ENCODE measurements at places on chromosomes 13 and 19.

GRCh38 chr19:20858218-20858617 lies 64.8 kb upstream of the ZNF85 start:
- no peak for DNase-seq

GRCh38 chr13:112639521-112639920 lies 50.3 kb upstream of the ATP11A start:
- DNase-seq: no peak

- no peak for DNase-seq
Observed at GRCh38 chr19:49534632-49535385, 7.0 kb downstream of the RCN3 start.

DNA sequence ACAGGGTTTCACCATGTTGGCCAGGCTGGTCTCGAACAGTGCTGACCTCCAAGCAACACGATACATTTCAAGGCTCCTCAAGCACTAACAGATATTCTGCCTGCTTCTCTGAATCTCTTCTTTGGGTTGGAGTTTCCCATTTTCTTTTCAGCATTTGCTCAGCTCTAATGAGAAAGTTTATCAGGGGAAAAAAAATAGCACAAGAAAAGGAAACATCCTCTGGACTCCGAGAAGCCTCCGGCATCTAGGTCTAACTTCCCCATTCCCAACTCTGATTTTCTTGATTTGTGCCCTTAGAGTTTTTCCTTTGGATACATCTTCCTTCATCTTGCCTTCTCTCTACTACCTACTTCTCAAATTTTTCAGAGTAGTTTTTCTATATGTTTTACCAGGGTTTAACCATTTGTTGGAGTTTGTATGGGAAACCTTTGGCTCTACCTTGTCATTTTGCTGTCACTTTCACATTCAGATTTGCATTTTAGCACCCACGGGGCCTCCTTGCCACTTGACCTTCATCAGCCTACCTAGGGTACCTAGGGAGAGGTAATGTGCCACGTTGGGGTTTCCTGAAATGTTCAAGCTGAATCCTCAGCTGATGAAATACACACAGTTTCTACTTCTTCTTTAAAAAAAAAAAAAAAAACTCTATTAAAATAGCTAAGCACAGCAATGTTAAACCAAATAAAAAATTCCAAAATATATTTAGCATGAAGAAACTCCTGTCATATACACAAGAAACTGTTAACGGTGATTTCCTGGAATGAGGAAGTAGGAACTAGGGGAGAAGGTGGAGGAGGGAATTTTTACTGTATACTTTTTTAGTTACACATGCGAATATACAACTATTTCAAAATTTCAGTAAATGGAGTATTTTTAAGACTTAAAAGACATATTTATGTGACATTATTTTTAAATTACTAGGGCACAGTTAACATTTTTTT lies 5.1 kb upstream of the USP12 start:
- peak; percentile 42 for DNase-seq

- no peak for DNase-seq
Observed at GRCh38 chr13:56893843-56894242, 246.9 kb upstream of the PRR20A start.

DNA sequence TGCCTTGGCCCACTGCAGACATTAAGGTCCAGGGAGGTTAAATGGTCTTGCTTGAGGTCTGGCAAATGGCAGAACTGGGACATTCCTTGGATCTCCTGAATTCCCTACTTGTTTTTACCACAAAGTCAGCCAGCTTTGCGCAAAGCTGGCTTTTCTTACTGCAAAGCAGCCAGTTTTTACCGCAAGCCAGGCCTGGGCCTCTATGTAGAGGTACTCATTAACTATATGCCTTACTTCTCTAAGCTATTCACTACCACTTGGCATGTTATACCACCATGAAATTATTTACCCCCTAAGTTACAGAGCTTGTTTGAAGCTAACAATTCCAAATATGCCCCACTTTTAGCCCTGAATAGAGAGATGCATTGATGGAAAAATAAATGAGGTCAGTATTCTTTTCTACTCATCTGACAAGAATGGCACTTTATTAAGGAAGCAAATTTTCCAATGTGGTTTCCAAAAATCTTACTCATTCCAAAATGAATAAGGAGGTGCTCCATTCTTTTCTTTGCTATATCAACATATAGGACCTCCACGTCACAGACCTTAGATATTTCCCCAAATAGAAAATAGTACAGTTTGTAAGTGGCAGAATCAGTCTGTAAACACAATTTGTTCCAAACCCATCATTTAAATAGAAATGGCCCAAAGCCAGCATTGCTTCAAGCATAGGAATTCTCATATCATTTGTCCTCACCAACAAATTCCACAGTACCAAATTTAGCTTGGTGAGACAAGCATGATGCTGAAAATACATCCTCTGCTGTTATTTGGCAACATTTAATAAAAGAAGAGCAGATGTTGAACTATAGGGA lies 143.9 kb upstream of the TSC22D1 start:
- DNase-seq: no peak

DNA sequence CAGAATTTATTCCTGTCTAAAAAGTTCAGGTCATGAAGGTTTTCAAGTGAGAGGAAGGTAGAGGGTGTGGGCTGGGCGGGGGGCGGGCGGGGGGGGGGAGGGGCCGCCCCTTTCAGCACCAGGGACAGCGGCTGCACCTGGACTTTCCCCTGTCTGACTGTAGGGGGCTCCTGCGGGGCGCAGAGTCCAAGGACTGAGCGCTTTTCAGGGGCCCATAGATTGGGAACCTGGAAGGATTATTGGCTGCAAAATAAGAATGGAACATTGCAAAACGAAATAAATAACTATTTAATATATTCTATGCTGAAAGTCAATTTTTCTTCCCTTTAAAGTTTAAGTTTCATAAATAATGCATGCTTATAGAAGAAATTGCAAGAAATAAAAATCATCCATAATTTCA lies 8.9 kb upstream of the CYP4F3 start:
- peak; percentile 36 for DNase-seq

GRCh38 chr13:99465454-99465853 lies 35.8 kb upstream of the TM9SF2 start:
- DNase-seq: no peak

DNA sequence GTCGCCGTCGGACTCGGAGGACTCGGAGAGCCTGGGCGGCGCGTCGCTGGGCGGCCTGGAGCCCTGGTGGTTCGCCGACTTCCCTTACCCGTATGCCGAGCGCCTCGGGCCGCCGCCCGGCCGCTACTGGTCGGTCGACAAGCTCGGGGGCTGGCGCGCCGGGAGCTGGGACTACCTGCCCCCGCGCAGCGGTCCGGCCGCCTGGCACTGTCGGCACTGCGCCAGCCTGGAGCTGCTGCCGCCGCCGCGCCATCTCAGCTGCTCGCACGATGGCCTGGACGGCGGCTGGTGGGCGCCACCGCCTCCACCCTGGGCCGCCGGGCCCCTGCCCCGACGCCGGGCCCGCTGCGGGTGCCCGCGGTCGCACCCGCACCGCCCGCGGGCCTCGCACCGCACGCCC lies 2.5 kb upstream of the GRWD1 start:
- peak; percentile 53 for DNase-seq

DNA sequence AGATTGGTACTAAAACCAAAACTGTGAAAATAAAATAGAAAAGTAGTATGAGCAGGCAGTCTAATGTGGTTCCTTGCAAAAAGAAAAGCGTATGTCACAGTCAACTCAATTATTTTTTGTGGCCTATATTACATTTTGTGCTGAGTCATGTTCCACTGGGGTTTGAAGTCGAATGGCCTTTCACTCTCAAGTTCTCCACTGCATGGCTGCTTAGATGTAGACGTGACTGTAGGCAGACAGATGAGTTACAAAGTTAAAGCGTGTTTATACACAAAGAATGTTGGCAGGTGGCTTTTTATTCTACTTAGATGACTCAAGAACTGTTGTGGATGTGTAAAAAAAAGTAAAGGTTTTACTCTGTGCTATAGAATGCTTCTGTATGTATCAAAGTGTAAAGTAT lies 133.9 kb downstream of the SLITRK6 start:
- no peak for DNase-seq

DNA sequence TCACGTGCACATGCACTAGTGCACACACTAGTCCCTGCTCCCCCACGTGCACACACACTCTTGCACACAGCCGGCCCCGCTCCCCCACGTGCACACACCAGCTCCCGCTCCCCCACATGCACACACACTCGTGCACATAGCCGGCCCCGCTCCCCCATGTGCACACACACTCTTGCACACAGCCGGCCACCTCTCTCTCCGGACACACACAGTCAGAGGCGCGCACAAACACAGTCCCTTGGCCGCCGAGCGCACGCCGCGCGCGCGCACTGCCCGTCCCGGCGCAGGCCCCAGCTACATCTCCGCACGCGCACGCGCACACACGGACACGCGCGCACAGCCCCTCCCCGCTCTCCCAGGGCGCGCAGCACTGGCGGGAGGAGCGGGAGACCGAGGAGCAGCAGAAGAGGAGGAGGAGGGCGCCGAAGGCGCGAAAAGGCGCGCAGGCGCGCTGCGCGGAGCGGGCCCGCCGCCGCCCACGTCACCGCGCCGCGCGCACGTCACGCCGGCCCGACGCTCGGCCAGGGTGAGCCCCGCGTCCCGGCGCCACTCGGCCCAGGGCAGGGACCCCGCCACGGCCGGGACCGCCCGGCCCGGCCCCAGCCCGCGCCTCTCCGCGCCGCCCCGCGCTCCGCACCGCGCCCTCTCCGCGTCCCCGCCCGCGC lies at the start of gene TFDP1:
TSS of gene TFDP1 (plus strand) at position 549 of the 665 bp plus-strand sequence. CDS start 1,085 bp downstream, outside the sequence.
- peak; percentile 97 for DNase-seq

- DNase-seq: no peak
Observed at GRCh38 chr13:39600766-39601165, 2.2 kb downstream of the LHFPL6 start.

DNA sequence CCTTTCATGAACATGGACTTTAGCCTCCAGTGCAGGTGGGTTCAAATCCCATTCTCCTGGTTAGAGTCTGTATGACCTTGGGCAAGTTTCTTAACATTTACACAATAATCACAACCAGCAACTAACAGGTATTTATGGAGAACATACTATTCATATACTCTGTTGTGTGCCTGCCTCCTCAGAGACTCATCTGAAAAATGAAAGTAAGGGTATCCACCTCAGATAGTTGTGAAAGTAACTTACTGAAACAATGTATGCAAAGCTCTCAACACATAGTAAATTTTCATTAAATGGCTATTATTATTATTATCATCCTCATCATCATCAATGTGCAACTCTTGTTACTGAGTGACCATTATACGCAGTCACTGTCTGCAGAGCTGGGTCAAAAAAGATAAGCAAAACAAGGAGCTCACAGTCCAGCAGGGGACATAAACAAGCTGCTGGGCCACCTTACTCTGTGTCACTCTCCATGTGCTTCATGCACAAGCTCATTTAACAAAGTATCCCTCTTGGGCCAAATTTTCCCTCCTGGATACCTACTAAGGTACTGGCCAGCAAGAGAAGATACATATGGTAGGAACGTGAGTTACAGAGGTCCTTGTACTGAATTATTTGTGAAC lies 70.9 kb upstream of the FNDC3A start:
- DNase-seq: no peak

DNA sequence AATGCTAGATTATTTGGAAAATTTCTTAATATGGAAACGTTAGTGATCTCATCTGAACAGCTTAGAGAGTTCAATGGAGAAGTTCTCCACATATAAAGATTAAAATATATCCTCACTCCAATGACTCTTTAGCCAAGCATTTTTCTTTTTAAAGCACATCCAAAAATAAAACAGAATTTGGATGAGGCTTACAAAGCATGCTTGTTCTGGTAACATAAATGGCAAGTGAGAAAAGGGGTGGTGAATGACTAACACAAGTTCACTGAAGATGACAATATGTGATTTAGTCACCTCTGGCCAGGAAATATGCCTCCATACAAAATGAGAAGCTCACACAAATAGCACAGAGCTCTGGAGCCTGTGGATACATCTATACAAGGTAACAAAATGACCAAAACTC lies 253.0 kb downstream of the PCDH20 start:
- DNase-seq: no peak

GRCh38 chr19:38003438-38004185 lies 96.6 kb downstream of the SIPA1L3 start:
- DNase-seq: no peak

DNA sequence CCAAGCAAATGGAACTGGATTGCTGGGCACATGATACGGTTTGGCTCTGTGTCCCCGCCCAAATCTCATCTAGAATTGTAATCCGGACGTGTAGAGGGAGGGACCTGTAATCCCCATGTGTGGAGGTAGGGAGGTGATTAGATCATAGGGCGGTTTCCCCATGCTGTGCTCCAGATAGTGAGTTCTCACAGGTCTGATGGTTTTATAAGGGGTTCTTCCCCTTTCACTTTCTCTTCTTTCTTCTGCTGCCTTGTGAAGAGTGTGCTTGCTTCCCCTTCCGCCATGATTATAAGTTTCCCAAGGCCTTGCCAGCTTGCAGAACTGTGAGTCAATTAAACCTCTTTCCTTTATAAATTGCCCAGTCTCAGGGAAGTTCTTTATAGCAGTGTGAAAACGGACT lies 32.6 kb upstream of the MTIF3 start:
- DNase-seq: peak; percentile 43

- peak; percentile 91 for DNase-seq
Observed at GRCh38 chr19:30227661-30228112, 144.5 kb upstream of the ZNF536 start.

DNA sequence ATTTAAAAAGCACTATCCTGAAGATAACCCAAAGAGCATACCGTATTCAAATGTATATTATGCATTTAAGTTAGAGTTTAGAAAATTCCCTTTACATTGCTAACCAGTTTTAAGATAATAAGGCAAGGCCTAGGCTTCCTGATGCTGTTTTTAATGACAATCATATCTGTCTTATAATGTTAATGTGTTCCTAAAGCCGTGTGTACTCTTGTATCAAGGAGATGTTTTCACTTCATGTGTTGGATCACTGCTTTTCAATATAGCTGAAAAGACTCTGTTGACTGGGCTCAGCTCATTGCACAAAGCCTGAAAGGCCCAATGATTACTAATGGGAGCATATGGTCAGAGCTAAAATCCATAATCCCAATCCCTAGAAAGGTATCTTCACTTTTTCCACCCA lies 81.6 kb downstream of the DACH1 start:
- DNase-seq: no peak

GRCh38 chr19:2446381-2446780 lies 10.4 kb downstream of the LMNB2 start:
- DNase-seq: peak; percentile 77

DNA sequence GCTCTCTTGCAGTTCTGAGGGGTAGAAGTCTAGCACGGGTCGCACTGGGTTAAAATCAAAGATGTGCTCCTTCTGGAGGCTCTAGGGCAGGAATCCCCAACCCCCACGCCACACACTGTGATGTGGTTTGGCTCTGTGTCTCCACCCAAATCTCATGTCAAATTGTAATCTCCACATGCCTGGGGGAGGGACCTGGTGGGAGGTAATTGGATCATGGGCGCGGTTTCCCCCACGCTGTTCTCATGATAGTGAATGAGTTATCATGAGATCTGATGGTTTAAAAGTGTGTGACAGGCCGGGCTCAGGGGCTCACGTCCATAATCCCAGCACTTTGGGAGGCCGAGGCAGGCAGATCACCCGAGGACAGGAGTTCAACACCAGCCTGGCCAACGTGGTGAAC lies 26.6 kb upstream of the CALM3 start:
- DNase-seq: no peak

- no peak for DNase-seq
Observed at GRCh38 chr13:27981006-27981708, 7.3 kb downstream of the URAD start.
